ENCODE measurements at places on chromosomes 16 and 17.

DNA sequence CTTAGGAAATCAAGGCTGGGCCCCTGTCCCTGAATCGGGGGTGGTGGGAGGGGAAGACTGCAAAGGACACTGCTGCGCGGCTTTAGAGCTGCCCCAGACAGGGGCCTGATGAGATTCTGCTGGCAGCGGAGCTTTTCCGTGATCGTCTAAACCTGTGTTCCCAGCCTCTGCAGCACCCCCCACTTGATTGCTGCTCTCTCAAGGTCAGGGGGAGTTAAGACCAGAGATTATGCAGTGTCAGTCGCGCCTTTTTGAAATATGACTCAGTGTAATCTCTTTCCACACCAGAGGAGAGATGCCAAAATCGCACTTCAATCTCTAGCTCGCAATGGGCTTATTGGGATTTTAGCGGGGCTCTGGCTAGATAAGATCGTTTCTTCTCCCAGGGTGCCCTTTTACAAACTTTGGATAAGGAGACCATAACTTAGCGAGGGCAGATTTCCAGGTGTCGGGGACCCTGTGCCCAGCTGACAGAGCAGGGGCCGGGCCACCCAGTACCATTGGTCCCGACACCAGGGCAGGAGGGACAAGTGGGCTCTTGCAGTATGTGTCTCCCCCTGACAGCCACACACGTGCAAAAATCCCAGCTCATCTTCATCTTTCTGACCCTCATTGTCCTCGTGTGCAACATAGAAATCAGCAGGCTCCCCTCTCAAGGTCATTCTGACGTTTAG, 87.0 kb downstream of the IRX3 start:
- DNase-seq = no peak

GRCh38 chr16:30054451-30054850, 11.1 kb upstream of the ALDOA start:
- DNase-seq = no peak

DNA sequence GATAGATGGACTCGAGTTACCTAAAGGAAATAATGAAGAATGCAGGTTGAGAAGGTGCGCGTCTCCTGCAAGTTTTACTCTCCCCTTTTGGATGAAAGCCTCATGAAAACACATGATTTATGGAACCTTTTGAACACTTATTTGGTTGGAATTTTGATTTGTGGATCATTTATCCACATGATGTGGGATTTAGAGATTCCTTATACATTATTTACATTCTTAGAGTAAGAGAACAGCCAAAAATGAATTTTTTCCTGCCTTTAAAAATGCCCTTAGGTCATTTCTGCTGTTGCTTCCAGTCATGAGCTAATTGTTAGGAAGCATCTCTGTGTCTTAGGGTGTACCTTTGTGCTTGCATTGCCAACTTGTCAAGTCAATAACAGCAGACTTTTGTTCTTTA, 99.9 kb downstream of the RPTOR start:
- no peak for DNase-seq

GRCh38 chr16:74607962-74608356, 1.0 kb upstream of the GLG1 start:
- DNase-seq = peak; percentile 17

GRCh38 chr16:13988038-13988437, 68.1 kb downstream of the ERCC4 start:
- DNase-seq = no peak

DNA sequence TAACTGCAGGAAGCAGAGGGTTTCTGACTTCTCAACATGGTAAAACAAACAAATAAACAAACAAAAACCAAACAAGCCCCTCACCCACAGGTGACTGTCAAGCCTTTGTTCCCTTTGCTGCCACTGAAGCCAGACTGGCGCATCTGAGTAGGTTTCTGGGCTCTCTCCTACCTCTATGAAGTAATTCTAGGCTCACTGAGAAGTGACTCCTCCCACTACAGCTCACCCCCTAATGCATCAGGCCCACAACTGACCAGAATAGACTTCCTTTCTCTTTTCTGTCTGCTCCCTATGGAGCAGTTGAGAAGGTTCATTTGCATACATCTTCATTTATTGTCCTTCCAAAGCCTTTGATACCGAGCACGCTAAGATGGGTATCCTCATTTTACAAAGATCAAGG, 77.0 kb upstream of the CCL2 start:
- no peak for DNase-seq

GRCh38 chr17:35171834-35172233, 22.4 kb downstream of the SLC35G3 start:
- DNase-seq = no peak
